Activated naive CD8-positive, alpha-beta T cell treated with anti-CD3 and anti-CD28 coated beads, Interleukin-2, amount 50 U/mL, for 24 hours (primary cell): ENCODE measurements at places on chromosomes 13 and 19.

GRCh38 chr19:56504581-56504980 lies 3.1 kb upstream of the ZNF471 start:
- no peak for DNase-seq

- no peak for DNase-seq
Measured at GRCh38 chr13:112513761-112514160, 74.2 kb downstream of the TUBGCP3 start.

- no peak for DNase-seq
Measured at GRCh38 chr19:43474487-43474886, 9.1 kb upstream of the LYPD3 start.

DNA sequence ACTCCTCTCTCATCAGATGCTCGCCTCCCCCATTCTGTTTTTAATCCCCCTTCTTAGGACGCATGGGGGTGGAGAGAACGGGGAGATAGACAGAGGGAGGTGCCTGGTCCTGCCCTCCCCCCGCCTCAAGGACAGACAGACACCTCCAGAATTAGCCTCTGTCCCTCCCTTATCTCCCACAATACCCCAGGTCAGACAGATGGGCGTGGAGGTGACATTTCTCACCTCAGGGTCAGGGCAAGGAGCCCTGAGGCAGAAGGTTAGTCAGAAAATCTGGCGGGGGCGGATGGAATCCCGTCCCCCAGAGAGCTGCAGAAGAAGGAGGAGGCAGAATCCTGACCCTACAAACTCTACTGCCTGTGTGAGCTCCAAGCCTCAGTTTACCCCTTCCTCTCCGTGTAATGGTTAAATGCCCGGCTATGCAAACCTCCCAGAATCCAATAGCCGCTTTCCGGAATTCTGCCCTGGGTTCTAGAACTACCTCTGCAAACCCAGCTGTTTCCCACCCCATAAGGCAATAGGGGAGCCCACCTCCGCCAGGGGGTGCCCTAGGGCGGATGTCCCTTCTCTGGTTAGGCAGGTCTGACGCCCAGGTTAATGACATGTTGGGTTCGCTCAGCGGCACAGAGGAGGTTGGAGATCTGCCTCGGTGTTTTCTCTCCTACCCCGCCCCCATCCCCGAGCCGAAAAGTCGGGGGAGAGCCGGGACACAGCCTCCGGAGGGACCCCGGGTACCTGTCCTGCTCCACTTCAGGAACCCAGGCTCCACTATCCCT lies 900 bp downstream of the PPP1R13L start:
- peak; percentile 78 for DNase-seq

- no peak for DNase-seq
Measured at GRCh38 chr13:49314344-49314882, 66.7 kb downstream of the CDADC1 start.

- DNase-seq: no peak
Measured at GRCh38 chr19:42203700-42204099, 13.8 kb downstream of the DEDD2 start.

DNA sequence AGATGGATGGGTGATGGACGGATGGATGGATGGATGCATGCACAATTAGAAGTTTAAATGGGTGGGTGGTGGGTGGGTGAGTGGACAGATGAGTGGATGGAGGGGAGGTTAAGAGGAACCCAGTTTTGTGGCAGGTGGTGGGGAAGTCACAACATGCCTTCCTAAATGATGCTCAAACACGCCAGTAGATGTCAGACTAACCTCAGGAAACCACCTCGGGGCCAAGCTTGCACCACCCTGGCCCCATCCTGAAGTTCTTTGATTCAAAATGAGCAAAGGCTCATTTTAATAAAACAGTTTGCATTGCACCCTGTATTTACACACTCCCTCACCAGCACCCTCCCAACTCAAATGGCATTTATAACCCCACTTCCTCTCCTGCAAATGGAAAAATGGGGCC lies 91.4 kb upstream of the CACNA1A start:
- peak; percentile 33 for DNase-seq

- peak; percentile 36 for DNase-seq
Measured at GRCh38 chr19:39341129-39341718, 997 bp upstream of the SAMD4B start.

DNA sequence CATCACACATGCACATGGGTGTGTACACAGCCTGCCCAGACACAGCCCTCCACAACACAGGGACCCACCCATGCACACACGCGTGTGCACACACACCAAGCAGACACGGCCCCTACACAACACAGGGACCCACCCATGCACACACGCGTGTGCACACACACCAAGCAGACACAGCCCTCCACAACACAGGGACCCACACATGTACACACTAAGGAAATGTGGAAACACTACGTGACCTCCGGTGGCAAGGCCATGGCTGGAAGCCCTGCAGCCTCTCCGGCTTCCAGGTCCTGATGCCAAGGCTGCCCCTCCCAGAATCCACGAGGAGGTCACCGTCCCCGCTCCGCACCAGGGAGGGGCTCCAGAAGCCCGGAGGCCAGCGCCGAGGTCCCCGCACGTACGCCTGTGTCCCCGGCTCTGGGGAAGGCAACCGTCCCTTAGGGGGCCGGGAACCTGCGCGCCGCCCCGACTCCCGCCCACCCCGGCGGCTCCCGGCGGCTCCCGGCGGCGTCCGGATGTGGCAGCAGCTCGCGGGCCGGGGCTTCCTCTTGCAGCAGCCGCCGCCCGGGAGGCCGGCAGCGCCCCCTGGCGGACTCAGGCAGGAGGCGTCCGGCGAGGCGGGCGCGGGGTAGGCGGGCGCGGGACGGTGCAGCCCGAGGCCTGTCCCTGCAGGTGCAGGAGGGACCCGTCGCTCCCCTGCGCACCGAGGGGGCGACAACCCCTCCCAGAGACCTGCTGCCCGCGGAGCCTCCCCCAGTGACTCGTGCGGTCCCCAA lies 29.8 kb upstream of the GRTP1 start:
- peak; percentile 85 for DNase-seq

DNA sequence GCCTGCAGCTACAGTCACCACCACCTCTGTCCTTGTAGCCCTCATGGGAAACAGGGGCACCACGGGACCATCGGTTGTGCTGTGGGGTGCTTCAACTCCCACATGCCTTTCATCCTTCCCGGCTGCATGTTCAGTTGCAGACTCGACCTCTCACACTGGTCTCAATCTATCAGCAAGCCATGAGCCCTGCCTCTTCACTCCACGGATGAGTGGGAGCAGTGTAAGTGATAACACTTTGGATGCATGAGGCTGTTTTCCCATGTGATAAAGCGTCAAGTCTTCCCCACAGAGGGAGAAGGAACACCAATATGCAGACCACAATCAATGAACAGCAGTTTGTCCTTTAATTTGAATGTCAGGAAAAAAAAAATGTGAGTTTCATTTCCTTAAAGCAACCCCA lies 12.2 kb downstream of the SERP2 start:
- DNase-seq: no peak

DNA sequence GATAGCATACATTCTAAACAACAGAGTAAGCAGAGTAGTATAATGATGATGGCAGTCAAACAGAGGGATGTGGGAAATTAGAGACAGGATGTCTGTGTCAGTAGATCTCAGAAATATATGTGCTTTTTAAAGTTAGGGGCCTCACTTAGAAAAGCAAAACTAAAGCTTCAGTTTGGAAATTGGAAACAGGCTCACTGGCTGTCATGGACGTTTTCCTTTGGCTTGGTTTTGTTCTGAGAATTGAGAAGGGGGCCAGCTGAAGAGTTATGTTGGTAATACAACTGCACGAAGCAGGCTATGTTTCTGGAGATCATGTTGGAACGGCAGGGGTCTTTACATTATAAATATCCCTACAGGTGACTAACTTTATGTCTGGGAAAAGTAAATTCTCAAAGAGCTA lies 261.3 kb downstream of the LMO7 start:
- no peak for DNase-seq

DNA sequence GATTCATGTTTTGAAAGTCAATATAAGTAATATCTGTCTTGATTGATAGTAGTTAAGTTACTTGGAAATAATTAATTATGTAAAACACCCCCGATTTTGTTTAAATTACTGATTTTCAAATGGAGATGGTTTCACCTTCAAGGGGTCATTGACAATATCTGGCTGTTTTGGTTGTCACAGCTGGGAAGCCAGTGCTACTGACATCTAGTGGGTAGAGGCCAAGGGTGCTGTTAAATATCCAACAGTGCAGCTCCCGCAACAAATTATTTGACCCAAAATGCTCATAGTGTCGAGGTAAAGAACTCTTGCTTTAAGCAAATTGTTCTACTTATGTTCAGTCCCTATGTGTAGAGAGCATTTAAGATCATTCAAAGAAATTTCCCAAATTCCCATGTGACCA lies 50.6 kb upstream of the PCDH20 start:
- no peak for DNase-seq

DNA sequence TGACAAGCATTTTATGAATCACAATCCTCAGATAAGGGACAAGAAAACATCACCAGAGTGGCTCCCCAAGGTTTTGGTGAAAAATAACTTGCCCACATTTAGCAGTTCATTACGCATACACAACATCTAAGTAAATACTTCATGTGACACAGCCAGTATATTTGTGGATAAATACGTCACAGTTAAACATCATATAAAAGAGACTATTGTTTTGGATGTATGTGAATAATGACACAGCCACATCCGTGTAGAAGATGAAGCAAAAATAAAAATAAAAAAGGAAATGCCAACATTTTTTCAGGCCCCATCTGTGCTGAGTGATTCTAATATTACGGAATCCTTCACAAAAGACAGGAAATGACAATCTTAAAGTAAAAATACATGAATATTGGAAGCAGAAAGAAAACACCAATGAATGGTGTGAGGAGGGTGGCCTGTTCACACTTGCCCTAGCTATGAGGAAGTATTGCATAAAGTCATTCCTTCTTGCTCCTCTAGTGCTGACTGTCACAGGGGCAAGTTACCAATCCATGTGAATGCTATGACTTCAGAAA lies 457.1 kb downstream of the KLF12 start:
- no peak for DNase-seq

- no peak for DNase-seq
Measured at GRCh38 chr13:44331912-44332851, 41.4 kb upstream of the SERP2 start.

DNA sequence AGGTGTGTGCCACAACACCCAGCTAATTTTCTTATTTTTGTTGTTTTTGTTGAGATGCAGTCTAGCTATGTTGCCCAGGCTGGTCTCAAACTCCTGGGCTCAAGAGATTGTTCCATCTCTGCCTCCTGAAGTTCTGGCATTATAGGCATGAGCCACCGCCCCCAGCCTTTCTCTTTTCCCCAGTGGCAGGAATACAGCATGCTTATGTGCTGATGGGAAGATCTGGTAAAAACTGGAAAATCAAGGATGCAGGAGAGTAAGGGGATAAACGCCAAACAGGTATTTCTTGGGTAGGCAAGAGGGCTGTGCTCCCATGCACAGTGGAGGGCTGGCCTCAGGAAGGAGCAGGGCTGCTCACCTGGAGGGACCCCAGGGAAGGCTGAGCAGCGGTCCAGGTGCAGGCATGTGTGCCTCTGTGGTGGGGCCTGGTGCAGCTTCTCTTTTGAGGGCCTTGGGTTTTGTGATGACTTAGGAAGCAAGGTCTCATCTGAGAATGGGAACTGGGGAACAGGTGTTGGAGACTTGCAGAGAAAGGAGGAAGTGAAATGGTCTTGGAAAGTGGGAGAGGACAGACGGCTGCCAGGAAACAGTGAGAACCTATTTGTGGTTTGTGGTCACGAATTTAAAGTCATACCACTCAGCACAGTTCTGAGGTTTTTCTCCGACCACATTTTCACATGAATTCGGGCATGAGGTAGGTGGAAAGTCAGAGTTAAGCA lies 106.5 kb downstream of the TEX26 start:
- peak; percentile 30 for DNase-seq

DNA sequence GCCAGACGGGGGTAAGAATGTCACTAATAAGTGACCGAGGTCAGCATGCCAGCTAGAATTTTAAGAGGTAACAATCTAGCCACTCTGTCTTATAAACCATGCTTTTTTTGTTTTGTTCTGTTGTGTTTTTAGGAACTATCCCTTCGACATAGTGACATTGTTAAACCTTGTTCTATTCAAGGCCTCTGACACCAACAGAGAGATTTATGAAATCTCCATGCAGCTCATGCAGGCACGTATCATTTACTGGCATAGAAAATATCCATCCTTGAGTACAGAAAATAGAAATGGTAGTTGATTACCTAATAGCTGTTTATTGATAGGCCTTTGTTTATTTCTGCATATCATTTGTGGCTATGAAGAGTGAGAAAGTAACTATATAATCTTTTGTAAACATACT lies 113.4 kb downstream of the ZAR1L start:
- no peak for DNase-seq

- DNase-seq: no peak
Measured at GRCh38 chr19:15317392-15318071, 14.8 kb downstream of the BRD4 start.

GRCh38 chr19:38395381-38396114 lies 7.1 kb downstream of the SPRED3 start:
- DNase-seq: peak; percentile 51

DNA sequence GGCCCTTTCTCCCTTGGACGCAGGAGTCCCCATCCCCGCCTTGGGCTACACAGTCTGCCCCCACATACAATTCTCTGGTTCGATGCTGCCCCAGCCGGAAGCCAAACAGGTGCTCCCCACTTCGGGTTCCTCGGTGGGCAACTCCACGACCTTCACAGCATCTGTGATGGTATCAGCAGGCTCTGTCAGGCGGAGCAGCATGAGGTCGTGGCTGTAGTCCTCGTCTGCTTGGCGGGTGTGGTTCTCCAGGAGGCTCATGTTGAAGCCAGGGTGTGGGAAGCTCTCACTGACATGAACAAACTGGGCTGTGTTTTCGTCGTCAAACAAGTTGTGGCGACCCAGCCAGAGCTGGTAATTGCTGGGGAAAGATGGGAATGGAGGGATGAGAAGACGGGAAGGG lies 3.5 kb downstream of the KLK1 start:
- no peak for DNase-seq

DNA sequence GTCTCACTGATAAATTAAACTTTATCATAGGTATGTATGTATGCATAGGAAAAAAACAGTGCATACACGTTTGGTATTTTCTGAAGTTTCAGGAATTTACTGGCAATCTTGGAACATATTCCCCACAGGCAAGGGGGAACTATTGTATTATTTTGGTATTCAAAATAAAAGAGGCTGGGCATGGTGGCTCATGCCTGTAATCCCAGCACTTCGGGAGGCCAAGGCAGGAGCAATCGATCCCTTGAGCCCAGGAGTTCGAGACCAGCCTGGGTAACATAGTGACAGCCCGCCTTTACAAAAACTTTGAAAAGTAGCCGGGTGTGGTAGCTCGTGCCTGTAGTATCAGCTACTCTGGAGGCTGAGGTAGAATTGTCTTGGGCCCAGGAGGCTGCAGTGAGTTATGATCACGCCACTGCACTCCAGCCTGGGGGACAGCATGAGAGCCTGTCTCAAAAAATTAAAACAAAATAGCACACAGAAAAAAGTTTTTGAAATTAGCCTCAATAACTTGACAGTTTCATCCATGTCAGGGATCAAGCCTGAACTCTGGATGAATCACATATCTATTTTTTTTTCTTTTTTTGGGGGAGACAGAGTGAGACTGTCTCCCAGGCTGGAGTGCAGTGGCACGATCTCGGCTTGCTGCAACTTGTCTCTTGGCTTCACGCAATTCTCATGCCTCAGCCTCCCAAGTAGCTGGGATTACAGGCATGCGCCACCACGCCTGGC lies 29.1 kb upstream of the HOMER3 start:
- no peak for DNase-seq
